T-cell (primary cell): ENCODE measurements at places on chromosomes 1 and 21. TPM values are rescaled to one million over a fixed set of nuclear protein-coding genes. Genes with fewer than 3 reads are reported as not detected.
A peak's percentile ranks its signal among the peaks of the same experiment; 100 is the strongest.

GRCh38 chr21:28455253-28455600 lies 537.5 kb downstream of the LTN1 start:
- no peak for DNase-seq

DNA sequence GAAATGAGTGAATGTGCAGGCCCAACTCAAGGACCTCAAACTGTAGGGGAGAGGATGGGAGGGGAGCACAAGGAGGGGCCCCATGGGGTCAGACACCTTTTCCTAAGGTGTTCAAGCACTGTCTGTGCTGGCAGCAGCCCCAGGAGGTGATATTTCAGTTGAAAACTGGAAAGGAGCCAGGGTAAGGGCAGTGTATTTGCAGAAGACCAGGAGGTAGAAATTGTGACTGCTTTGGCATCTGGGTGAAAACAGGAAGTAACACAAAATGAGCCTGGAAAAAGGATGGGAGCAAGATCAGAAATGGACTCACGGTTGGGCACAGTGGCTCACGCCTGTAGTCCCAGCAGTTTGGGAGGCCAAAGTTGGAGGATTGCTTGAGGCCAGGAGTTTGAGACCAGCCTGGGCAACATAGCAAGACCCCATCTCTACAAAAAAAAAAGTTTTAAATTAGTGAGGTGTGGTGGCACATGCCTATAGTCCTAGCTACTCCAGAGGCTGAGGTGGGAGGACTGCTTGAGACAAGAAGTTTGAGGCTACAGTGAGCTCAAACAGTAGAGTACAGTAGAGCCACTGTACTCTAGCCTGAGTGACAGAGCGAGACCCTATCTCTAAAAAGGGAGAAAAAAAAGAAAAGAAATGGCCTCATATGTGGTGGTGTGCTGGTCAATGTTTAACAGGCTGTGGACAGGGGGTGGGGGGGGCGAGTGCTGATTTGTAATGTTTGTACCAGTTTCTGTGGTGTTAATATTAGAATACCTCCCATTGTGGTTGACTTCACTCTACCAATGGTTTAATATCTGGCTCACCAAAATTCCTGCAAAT lies 76.2 kb upstream of the ANGPTL1 start:
- no peak for DNase-seq

GRCh38 chr1:162984699-162985098 lies 84.5 kb upstream of the RGS4 start:
- DNase-seq = no peak

DNA sequence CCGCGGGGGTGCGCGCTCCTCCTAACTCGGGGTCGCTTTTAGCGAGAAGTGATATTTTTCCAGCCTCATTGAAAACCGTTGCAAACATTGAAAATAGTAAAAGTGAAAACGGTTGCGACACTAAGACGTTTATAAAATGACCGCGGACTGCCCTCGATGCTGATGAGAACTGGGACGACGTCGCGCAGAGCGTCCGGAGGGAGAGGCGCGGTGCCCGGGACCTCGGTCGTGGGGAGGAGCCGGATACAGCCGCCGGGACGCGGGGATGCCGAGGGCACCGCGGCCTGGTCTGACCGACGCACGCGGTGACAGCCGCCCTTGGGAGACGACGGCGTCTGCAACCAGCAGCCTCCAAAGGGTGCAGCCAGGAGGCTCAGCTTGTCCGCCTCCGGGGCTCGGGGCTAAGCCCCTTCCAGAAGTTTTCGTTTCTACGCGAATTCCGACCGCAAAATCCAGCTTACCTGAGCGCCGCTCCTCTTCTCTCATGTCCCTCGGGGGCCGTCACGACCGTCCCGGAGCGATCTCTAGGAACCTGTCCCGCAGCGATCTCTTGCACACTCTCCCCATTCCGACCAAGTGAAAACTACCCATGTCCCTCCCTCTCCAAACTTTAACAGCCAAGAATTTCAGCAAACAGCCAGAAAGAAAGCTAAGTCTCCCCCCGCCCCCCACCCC lies 144.4 kb upstream of the ETS2 start:
- no peak for DNase-seq

GRCh38 chr21:34100790-34101189 lies 27.4 kb downstream of the MRPS6 start:
- DNase-seq = no peak

- DNase-seq = no peak
Observed at GRCh38 chr1:224541072-224541790, 74.9 kb upstream of the CNIH3 start.

DNA sequence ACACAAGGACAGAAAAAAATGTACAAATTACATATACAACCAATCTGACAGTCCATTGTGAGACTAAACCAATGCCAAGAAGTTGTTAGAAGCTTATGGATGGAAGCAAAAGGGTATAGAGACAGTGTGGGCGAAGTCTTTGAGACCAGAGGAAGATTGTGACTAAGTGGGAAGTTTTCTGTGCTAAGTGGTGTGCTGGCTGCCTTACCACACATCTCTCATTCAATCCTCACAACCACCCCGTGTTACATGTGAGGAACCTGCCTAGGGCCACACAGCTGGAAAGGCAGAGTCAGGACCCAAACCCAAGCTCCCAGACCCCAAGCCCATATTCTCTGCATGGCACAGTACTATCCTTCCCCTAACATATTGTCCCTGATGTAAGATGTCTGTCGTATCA lies 53.5 kb upstream of the DUSP10 start:
- no peak for DNase-seq

- no peak for DNase-seq
Observed at GRCh38 chr21:34199121-34199910, 125.9 kb downstream of the MRPS6 start.

- peak; percentile 91 for DNase-seq
Observed at GRCh38 chr1:201019321-201019977, 4.1 kb downstream of the KIF21B start.

DNA sequence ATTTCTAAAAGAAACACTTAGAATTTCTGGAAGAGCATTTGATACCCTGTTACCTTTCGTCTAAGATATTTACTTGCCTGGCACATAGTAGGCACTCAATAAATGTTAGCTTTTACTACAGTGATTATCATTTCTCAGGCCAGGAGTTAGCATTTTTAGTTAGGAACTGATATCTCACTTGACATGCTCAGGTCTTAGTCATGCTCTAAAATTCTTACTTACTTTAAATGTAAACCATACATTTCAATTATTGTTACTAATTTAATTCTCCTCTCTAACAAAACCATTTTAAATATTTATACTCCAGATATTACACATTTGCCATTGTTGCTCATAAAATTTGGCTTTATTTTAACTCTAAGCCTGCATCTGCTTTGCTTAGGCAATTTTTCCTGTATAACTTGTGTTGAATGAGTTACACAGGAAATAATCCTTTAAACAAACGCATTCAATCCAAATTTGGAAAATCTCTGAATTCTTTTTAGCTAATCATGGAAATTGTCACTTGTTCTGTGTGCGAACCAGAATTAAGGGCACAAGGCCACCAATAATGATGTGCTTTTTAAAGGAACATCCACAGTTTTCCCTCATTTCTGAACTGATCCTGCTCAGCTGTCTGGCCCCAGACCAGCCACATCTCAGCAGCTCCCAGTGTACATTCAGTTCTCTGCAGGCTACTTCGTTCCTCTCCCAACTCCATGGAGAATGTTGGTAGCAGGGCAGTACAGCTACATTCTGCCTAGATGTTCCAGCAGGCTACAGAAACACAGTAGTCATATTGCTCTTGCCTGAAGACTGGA lies 15.6 kb downstream of the NIBAN1 start:
- DNase-seq = no peak

DNA sequence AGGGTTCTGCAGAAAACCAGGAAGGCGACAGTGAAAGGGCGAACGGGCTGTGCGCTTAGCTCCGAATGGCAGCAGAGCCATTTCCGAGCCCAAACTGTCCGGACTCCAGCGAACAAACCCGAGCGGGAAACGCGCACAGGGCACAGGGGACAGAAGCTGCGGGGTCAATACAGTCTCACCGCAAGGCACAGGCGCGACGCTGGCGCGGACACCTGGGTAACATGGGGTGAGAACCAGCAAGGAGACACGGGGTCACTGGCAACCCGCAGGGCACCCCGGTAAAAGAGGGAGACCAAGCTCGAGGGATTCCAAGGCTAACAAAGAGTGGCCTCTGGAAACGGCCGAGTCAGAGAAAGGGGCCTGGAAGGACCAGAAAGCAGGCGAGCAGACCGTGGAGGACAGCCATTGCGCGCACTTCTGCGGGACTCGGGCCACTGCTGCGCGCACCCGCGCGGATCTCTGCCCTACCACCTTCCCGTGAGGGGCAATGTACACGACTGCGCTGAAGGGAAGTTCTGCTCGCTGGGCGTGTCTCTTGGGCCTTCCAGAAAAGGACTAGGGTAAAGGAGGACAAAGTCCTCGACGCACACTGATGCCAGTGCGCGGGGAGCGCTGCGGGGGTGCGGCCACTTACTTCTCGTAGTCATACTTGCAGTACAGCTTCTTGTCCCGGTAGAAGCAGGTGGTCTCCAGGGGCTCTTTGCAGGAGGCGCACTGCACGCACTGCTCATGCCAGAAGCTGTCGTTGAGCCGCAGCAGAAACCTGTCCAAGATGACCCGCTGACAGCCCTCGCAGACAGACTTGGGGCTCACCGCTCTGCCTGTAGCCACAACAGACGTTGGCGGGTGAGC lies 3.8 kb downstream of the LMX1A start:
- no peak for DNase-seq

- DNase-seq = no peak
Observed at GRCh38 chr1:70143048-70143659, 62.2 kb downstream of the LRRC40 start.

- no peak for DNase-seq
Observed at GRCh38 chr1:201714542-201715329, 114.2 kb upstream of the IPO9 start.

DNA sequence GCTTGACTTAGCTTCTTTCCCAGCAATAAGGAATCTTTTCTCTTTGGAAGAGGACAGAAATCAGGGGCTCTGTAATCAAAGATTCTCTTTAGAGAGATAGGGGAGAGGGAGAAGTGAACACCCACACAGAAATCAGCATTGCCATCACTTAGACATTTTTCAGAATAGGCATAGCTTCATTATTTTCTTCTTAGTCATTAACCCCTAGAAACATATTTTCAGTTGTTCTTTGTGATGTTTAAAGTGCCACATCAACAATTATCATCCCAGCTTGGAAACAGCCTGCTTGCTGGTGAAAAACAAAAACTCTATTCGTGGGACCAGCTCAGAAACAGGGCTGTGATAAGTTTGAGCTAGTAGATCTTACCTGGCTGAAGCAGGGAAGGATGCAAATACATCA lies 88.3 kb upstream of the SLC44A3 start:
- DNase-seq = no peak

DNA sequence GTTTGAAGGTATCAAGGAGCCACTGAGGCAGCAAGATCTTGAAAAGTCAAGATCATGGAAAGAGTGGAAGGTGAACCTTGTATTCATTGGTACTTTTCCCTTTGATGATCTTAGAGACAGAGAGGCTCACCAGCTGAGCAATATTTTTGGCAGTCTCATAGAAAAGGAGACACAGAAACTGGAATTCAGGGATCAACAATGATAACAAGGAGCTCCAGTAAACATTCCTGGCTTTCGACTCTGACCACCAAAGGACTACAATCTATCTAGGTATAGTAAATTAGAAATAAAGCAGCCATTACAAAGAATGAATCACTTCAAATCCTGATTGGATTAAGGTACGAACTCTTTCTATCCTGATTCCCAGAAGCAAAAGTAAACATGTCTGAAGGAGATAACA lies 615.4 kb downstream of the KIF26B start:
- no peak for DNase-seq

DNA sequence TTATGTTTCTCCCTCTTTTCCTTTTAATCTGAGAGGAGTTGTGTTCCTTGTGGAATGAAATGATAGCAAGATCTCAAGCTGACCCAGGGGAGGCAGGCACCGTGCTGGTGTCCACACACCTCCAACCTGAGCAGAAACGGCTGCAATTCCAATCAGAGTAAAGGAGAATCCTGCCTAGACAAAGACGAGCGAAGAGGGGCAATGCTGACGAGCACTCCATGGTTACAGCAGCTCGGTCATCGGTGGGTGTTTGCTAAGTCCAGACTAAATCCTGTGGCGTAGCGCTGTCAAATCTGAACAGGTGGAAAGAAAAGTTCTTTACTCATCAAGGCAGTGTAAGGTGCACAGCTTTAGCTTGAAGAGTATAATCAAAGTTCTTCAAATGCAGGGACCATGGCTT lies 74.8 kb downstream of the PLD5 start:
- no peak for DNase-seq

DNA sequence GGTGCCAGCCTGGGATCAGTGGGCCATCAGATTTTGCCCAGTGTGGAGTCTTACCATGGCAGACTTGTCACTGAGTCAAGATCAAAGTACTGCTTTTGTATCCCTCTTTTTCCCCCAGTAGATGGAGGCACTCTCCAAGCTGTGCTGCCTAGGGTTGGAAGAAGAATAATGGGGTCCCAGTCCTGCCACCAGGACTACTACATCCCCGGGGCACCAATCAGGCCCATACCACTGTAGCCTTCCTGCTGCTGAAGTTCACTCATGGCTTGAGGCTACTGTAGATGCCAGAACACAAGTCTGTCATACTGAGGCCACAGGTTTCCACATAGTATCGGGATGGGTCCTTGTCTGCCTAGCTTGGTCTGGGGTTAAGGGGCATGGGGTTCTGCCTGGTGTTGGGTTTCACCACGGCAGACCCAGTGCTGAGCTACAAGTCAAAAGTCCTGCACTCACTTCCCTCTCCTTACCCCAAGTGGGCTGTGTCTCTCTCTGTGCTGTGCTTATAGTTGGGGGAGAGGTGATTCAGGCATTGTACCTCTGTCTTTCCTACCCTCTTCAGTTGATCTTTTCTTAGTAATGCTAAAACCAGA lies 53.4 kb downstream of the PKN2 start:
- DNase-seq = no peak

DNA sequence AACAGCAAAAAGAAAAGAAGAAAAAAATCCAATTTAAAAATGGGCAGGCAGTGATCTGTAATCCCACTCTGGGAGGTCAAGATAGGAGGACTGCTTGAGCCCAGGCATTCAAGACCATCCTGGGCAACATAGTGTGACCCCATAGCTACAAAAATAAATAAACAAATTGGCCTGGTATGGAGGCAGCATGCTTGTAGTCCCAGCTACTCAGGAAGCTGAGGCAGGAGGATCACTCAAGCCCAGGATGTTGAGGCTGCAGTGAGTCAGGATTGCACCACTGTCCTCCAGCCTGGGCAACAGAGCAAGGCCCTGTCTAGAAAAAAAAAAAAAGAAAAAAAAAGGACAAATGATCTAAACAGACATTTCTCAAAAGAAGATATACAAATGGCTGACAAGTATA lies 99.6 kb downstream of the EIF4G3 start:
- DNase-seq = no peak

- DNase-seq = no peak
Observed at GRCh38 chr1:24562625-24563024, 6.7 kb downstream of the NCMAP start.

GRCh38 chr1:101244842-101245241 lies 8.0 kb downstream of the S1PR1 start:
- no peak for DNase-seq

GRCh38 chr1:107964336-107965109 lies 457 bp downstream of the VAV3 start:
- peak; percentile 13 for DNase-seq

NOTCH2NLA gene
- 53.0 TPM for total RNA-seq

ITSN1 gene
- total RNA-seq = 2.5 TPM

CDK11B gene
- 38.0 TPM for total RNA-seq

C1orf87 gene
- total RNA-seq = not detected

TEKT2 gene
- total RNA-seq = not detected

GPR52 gene
- total RNA-seq = 2.2 TPM

YARS1 gene
- total RNA-seq = 197 TPM

LCK gene
- total RNA-seq = 342 TPM

KCNK1 gene
- total RNA-seq = not detected

ZNF648 gene
- not detected for total RNA-seq

HRNR gene
- not detected for total RNA-seq

PGM1 gene
- 17.3 TPM for total RNA-seq

SLC22A15 gene
- total RNA-seq = 0.84 TPM
